Stimulated activated CD4-positive, alpha-beta T cell treated with anti-CD3 and anti-CD28 coated beads, TNF-alpha, amount 100 ng/mL, for 1 hour (primary cell): ENCODE measurements at places on chromosomes 2 and 18.

DNA sequence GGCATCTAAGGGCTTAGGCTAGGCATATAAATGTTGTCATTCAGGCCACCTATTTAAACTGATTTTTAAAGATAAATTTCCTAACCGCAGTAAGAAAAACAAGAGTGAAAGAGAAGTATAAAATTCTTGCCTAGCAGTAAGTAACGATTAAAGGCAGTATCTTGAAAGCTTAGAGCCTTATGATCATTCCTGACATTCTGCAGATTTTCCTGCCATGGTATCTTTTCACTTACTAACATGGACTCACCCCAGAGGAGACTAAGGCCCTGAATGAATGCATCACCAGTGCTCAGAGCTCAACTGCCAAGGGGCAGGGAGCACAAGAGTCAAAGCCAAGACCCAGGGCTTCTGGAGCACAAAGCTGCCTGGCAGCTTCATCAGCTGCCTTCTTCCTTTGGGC lies 133.1 kb downstream of the GCA start:
- no peak for DNase-seq

DNA sequence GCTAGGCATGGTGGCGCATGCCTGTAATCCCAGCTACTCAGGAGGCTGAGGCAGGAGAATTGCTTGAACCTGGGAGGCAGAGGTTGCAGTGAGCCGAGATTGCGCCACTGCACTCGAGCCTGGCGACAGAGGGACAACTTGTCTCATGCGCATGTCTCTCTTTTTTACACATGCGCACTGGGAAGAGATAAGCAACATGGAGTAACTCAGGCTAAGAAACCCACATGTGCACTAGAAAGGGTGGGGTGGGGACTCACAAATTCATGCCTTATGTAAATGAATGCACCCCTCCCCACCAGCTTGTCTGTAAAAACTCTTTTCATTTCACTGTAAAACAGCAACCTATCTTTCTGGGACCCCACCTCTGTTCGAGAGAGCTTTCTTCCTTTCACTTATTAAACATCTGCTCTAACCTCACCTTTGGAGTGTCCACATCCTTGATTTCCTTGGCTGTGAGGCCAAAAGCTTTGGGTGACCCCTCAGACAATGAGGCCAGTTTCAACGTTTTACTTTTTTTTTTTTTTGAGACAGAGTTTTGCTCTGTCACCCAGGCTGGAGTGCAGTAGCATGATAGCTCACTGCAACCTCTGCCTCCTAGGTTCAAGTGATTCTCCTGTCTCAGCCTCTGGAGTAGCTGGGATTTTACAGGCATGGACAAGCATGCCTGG lies 91.6 kb upstream of the RMP24 start:
- DNase-seq = no peak

GRCh38 chr2:233760043-233760442 lies at the start of gene UGT1A1:
Gene UGT1A1, plus strand, starts transcription at chr2:233760270. Its CDS starts 18 bp downstream, at chr2:233760288.
- DNase-seq = no peak

GRCh38 chr2:95389245-95390119 lies 13.0 kb upstream of the FAHD2A start:
- no peak for DNase-seq

- DNase-seq = no peak
These were observed 5.6 kb downstream of the ZAP70 start for GRCh38 chr2:97718942-97719341.

DNA sequence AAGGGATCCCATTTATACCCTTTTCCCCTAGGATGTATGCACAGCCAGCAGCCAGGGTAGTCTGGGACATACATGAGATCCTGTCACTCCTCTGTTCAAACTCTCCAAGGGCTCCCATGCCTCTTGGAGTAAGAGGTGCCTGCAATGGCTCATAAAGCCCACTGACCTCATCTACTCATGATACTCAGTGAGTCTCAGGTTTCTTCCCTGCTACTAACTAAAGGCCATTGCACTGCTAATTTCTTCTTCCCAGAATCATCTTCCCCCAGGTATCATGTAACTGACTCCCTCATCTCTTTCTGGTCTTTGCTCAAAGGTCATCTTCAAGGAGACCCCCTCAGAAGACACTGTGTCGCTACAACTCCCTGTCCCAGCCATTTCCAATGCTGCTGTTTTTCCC lies 68.2 kb downstream of the CCBE1 start:
- DNase-seq = no peak

DNA sequence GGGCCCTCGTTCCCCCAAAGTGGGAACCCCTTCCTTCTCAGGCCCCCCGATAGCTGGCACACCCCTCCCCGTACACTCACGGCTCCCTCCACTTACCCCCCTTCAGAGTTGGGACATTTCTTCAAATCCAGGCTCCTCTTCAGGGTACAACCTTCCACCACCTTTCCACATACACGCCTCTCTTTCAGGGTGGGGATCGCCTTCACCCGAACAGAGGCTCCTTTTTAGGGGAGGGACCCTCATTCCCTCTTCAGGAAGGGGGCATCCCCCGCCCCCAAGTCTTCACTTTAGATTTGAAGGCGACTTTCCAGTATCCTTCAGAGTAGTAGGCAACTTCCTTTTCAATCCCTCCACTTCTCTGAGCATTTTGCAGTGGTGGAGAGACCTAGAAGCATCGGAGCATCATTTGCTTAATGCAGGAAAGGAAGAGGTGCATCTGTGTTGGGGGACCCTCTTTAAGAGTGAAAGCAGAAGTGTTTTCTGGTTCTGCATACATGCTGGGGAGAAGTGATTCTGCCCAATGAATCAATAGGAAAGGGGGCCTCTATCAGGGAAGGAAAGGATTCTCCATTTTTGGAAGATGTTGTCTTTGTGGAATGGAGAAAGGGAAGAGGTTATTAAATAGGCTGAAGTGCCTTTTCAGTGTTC lies 845 bp downstream of the EML4 start:
- no peak for DNase-seq

- no peak for DNase-seq
These were observed 64.0 kb downstream of the TFCP2L1 start for GRCh38 chr2:121220995-121221394.

DNA sequence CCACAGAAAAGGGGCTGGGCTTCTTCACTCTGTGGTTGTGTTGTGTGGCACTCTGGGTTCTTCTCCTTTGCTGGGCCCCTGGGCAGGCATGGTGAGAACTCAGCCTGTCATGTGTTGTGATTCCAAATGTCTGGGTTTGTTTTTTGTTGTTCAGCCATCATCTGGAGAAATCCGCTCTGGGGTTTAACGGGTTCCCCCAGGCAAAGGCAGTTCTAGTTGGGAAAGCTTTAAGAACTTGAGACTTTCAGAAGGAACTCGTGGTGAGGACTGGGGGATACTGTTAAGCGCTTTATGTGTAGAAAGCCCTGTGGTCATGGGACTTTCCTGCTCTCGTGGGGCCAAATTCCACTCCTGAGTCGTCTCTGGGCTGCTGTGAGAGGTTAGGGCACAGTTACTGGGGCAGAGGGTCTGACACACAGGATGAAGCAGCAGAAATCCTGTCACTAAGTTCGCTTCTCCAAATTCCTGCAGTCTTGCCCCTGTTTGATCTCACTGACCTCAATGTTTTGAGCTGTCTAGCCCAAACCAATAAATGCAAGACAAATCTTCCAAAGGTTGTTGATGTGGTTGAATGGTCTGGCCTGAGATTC lies 87.7 kb downstream of the RAPGEF4 start:
- no peak for DNase-seq

DNA sequence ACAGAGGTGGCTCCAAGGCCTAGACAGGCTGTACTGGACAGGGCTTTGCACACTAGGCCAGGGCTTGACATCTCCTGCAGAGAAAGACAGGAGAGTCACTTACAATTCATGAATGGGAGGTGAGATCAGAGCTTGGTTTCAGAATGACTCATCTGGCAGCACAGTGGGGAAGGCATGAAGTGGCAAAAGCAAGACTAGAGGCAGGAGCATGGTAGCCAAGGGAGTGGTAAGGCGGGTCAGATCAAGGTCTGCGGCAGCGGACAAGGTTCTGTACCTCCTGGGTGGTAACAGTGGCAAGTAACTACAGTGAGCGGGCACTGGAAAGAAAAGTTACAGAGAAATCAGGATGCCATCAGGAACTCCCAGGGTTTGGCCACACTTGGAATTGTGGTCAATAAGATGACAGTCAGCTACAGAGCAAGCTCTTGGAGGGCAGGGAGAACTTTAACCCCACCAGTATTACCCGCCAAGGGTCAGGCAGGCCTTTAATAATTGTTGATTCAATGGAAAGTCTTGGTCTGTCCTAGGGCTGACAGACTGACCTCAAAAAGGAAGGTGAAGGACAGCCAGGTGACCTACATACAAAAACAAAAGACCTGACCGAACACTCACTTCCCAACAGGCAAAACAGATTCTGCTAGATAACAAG lies 5.7 kb downstream of the MCFD2 start:
- no peak for DNase-seq

- DNase-seq = no peak
These were observed 92.4 kb upstream of the DAPL1 start for GRCh38 chr2:158702740-158703139.

- no peak for DNase-seq
These were observed 1589.1 kb upstream of the ZEB2 start for GRCh38 chr2:146108993-146109392.

DNA sequence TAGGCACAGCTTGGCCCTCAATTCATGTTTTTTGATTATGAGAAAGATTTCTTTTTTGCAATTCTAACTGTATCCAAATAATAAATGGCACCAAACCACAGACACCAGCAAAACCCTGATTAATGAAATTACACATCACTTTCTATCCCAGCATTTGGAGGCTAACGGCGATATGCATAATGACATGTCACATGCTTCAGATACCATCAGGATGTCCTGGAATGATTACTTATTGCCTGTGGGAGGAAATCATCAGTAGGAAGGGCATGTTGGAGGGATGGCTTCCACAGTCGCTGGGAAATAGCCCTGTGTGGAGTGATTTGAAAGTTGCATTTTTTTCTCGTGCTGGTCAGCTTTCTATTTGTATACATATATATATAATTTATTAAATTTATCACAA lies 121.7 kb downstream of the CMPK2 start:
- DNase-seq = no peak

DNA sequence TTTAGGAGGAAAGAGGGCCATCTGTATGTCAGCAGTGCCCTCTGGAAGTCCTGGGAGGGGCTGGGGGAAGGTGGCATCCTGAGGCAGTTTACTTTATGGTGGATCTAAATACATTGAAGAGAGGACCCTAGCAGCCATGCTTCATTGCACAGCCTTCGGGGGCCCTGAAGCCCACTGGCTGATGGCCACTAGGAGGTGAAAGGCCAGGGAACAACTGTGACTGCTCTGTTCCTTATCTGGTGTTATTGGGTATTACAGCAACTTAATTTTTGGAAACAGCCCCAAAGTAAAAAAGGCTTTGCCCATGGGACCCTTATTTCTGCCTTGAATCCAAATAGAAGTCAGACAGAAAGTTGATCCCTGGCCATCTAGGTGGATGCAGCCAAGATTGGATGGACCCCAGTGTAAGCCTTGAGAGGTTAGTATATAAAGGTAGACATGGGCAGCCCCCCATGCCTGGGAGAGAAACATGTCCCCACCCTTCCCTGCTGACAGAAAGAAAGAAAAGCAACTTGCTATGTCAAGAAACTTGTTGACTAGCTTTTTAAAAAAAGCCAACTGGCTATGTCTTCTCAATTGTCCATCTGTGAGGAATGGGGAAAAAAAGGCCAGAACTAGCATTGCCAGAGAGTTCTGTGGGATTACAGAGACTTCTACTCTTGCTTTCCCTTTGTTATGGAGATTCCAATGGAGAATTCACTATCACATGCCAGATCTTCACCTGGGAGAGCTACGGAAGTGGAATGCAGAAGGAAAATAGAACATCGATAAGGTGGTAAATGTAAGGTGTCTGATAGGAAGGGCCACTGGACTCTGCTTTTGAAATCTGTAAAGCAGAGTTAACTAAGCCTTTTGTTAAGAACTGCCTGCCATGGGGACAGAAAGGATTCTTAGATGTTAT lies 58.6 kb upstream of the OSR1 start:
- no peak for DNase-seq
